Left renal pelvis (tissue), 4 donors: ENCODE measurements at places on chromosomes 2 and 18. TPM values are rescaled to one million over a fixed set of nuclear protein-coding genes. Genes with fewer than 3 reads are reported as not detected.

Gene VWA3B
- polyA plus RNA-seq, result 0.85 TPM

Gene HOXD3
- polyA plus RNA-seq, result 31.0 TPM

DNA sequence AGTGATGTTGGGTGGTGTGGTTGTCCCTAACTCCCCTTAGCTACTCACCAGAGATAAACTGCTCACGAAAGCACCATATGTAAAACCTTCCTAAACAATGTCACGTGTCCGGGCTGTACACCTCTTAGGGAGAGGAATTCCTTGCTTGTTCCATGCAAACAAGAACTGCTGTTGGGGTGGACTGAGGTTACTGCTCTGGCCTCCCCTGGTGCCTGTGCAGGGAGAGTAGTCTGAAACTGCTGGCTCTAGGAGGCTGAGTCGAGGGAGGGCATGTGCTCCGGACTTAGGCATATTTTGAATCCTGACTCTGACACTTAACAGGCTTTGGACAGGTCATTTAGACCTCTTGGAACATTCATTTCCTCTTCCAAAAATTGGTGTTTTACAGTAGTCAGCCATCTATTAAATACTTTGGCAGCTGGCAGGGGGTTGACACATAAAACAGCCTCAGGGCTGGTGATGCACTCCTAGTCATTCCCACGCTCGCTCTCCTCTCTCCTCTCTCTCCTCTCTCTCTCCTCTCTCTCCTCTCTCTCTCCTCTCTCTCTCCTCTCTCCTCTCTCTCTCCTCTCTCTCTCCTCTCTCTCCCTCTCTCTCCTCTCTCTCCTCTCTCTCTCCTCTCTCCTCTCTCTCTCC, 10.6 kb downstream of the THNSL2 start:
- no peak for DNase-seq

DNA sequence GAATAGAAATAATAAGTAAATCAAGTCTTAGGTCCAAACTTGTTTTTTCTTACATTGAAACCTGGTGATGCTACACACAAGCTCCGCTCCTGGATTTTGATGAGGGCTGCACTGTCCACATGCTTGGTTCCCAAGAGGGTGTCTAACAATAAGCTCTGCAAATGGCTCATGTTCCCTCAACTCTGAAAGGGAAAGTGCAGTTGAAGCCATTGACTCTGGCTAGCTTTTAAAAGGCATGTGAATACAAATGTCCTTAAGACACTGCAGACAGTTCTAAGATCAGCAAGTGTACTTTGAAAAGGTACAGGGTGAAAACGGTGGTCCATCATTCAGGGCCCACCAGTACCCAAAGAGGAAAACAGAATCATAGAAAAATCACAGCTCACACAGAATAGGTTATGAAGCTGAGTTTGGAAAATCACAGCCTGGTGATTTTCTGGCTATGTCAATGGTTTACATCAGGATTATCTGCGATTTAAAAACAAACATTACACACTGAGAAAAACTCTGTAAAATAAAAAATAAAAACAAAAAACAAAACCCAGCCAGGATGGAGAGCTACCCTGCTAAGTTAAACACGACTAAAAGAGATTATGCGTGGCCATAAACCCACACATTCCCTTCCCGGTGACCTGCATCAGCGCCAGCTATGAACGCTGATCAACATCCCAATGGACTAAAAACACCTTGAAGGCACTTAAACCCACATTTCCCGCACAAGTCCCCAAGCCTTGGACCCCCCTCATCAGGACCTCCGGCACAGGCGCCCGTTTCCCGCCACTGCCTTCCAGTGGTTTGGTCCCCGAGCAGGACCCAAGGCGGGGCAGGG, 554 bp downstream of the PFN4 start:
- peak; percentile 10 for DNase-seq

DNA sequence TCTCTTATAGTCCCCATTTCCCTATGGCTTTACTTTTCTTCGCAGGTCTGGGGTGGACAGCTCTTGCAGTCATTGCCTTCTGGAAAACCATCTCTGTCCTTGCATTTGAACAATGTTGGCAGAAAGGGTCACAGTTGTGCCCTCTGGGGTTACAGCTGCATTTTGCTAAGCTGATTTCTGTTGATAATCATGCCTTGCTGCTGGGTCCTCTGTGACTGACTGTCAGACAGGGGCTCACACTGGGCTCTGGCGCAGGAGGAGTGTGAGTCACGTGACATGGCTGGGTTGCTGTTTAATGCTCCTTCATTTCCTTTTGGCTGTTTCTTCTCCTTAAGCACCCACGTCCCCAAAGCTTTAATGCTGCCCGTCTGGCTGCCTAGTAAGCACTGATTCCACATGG, 196.6 kb upstream of the LHCGR start:
- DNase-seq, result no peak

GRCh38 chr2:166344286-166345113, 31.2 kb downstream of the SCN9A start:
- no peak for DNase-seq

DNA sequence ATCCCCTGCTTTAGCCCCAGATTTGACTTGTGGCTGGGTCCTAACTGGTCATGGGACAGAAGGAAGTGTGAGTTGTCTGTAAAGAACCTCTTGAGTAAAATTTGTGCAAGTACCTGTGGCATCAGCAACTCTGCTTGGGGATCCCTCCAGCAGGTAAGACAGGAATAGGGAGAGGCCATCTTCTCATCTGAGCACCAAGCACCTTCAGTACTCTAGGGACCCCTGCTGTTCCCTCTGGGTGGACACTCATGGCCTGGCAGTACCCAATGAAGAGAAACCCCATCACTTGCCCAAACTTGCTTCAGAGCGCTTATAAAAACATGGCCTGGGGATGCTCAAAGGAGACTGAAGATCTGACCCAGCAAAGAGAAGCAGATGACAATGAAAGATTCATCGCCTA, 297.8 kb downstream of the SP3 start:
- no peak for DNase-seq

DNA sequence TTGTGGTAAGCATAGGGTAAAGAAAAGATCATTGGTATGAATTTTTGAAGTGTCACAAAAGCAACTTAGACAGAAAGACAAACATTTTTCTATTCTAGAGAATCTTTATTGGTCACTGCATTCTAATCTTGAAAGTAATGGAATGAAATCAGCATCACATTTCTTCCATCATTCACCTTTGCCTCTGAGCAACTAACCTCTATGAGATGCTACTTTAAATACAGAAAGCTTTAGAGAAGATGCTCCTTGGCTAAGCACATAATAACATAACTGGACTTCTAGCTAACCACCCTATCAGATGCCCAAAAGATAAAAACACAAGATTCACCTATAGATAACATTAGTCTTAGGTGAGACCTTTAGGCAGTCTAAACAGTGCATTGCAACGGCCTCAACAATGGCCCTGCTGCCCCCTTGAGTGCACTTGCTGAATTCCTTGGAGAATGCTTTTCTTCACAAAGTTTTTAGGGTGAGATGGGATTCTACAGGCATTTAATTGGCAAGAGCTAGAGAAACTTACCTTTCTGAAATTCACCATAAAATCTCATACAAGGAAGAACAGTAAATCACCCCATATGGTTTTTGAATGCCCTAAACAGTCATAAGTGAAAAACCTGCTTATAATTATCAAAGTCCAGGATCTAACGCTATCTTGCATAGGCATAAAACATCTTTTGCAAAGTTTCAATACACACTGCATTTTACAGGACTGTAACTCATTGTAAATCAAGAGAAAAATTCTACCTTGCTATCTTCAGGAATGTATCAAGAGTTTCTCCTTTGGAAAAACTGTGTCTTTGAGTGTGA, 791.3 kb upstream of the CHAC2 start:
- DNase-seq, result no peak

DNA sequence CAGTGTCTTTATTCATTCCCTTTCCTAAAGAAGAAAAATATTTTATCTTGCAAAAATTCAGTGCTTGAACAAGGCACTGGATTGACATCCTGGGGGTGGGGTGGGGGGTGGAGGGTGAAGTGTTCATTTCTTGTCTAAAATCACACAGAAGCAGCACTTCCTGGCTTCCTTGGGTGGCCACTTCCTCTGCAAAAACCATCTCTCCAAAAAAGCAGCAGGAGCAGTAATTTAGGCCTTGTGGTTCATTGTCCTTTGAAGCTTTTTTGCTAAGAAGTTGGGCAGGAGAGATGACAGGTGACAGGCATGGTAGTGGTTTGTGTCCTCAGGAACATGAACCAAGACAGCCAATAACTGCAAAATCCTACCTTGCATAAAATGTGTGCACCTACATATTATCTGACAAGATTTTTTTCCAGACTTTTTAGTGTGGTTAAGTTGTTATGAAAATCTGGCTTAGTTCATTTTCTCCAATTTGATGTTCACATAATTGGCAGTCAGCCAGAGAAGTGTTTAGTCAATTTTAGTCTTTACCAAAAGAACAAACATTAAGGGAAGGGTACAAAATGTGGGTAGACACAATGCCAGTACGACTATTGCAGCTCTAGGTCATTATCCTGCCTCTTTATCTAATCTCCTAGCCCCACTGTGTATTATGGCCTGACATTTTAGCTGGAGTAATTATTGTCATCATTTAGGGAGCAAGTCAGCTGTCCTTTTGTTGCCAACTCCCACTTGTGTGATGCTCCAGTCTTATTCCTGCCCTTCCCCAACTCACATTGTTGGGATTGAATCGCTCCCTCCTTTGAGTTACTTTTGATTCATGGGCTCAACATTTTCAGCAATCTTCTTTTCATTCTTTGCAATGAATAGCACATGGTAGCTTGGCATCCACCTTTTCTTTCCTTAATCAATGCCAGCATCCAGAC, 177.2 kb downstream of the MYO3B start:
- no peak for DNase-seq

GRCh38 chr18:27014841-27015240, 149.3 kb upstream of the AQP4 start:
- DNase-seq, result no peak

GRCh38 chr2:239955087-239955988, 69.8 kb downstream of the NDUFA10 start:
- no peak for DNase-seq

GRCh38 chr2:33620-34019, 12.7 kb downstream of the FAM110C start:
- DNase-seq, result no peak
